ENCODE measurements at places on chromosomes 16 and 17.

GRCh38 chr16:54652201-54652770 lies 278.4 kb upstream of the IRX5 start:
- DNase-seq, result no peak

DNA sequence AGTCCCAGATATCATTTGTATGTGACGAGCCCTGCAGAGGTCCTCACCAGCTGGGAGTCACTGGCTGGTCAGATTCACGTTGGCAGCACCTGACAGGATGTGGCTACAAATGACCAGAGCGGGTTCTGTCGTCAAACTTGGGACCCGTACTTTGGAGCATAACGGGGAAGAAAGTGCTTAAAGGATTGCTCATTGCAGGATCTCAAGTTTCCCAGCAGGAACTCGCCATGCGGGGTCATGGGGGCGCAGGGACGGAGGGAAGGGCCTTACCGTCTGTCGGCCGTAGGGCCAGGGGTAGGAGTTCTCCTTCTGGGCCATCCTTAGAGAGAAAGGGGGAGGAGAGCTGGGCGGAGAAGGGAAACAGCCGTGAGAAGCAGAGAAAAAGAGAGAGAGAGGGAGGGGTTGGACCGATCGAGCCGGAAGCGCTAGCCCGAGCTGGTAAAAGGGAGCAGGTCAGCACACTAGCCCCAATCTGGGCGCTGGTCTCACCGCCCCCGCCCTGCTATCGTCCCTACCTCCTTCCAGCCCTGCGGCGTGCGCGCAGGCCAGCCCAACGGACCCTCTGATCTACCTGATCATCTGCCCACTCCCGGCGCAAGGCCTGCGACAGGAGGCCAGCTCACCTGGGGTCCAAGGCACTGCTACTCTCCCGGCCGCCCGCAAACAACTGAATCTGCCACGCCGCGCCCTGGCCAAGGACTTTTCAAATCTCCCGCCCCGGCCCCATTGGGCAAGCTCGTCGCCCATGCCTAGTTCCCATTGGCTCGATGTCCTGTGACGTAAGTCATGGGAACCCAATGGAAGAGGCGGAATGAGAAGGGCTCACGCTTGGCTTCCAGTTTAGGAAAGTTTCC lies at the start of gene AURKB:
Gene AURKB, minus strand, starts transcription at position 669 of the 854 bp plus-strand sequence. Its CDS starts 351 bp downstream, at position 318.
- peak; percentile 95 for DNase-seq

DNA sequence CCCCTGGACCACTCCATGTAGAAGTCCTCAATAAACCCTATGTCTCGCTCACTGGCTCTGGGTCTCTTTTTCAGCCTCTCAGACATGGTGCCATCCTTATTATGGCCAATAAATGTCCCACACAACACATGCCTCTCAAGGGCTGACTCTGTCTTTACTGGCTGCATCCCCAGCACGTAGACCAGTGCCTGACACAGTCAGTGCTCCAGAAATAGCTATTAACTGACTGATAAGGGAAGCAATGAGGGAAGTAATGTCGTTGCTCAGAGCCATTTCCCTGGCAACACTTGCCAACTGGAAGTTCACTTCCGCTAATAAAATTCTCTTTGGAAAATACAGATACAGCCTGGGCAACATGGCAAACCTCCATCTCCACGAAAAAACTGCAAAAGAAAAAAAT lies 19.1 kb upstream of the APOH start:
- no peak for DNase-seq

DNA sequence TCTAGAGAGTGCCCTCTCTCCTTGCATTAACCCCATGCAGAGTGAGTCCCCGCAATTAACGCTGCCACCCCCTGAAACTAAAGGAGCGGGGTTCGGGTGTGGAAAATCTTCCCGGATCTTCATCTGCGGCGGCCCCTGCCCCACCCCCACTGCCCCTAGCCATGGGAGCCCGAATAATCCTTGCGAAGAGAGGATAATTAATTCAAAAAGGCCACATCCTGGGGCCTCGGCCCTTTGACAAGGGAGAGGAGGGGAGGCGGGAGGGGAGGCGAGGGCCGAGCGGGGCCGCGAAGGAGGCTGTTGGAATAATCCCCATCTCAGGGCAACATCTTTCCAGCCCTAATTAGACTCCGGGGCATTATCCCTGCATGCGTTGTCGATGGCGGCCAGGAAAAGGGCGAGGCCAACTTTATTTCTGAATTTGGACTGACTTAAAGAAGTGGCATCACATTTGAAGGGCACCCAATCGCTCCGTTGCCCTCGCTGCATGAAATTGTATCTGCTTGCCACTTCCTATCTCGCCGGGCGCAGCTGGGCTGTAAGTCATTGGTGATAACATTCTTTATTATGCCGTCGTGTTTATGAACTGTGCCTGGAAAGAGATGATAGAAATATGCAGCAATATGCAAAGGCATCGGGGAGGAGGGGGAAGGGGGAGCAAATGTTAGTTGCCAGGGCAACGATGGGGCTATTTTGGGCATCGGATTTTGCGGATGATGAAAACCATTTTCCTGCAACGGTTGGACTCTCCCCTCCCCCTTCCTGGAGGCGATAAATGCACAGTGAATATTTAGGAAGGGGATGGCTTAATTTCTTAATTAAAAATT lies 387.1 kb upstream of the TNRC6C start:
- DNase-seq, result peak; percentile 26

DNA sequence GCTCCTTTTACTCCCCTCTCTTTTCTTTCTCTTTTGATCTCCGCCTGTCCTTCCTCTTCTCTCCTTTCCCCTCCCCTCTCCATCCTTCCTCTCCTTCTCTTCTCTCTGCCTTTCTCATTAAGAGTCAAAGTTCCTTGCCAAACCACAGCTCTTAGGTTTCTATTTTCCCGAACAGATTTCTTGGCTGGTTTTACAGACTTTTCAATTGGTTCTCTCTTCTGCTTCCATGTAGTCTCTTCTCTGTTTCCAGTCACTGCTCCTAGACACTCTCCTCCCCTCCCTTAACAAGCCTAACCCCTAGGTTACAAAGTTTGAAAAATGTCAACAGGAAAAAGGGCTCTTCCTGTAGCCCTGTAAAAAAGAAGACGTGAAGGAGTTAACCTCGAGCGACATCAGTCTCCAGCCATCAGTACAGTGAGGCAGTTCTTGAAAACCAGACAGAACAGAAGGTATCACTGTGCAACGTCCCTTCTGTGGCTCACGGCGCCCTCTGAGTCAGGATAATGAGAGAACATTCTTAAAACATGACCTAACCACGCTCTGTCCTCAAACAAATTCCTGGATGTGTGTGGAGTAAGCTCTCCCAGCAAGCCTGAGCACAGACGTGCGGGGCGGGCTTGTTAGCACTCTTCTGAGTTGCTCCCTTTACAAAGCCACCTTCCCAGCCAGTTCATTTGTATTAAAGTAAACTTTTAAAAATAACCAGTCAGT lies 11.6 kb upstream of the MARCHF10 start:
- DNase-seq, result peak; percentile 88

GRCh38 chr16:85396879-85397871 lies 215.9 kb upstream of the GSE1 start:
- no peak for DNase-seq

DNA sequence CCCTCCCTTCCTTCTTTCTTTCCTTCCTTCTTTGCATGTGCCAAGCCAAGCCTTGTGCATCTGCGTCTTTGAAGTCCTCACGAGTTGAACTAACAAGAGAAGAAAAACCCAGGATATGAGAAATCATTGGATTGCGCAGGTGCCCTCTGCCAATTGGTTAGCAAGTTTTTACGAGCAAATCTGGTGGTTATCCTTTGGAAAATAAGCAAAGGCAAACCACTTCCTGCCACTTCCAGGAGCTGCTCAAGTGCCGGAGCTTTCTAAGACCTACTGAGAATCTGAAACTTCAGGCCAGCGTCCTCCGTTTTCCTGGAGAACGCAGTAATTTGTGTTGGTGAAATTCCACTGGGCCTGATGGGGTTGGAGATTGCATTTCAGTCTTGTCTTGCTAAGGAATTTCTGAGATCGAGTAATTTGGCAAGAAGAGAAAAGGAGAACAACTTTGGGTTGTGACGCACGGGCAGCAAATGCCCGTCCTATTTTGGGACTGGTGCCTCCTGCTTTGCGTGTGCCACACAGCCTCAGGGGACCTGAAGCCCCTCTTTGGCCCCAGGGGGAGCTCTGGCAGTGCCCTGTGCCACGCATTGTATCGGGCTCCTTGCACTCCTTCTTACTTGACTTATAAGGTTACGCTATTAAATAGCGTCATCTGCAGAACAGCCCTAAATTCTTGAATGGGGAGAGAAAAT lies 56.4 kb downstream of the CMIP start:
- no peak for DNase-seq
